M059J (cell line): ENCODE measurements at places on chromosomes 16 and 17. TPM values are rescaled to one million over a fixed set of nuclear protein-coding genes. Genes with fewer than 3 reads are reported as not detected.
A peak's percentile ranks its signal among the peaks of the same experiment; 100 is the strongest.

- DNase-seq, result no peak
Measured at GRCh38 chr16:17261197-17261858, 209.4 kb downstream of the XYLT1 start.

GRCh38 chr16:28951410-28951943, 740 bp downstream of the NFATC2IP start:
- peak; percentile 33 for DNase-seq

DNA sequence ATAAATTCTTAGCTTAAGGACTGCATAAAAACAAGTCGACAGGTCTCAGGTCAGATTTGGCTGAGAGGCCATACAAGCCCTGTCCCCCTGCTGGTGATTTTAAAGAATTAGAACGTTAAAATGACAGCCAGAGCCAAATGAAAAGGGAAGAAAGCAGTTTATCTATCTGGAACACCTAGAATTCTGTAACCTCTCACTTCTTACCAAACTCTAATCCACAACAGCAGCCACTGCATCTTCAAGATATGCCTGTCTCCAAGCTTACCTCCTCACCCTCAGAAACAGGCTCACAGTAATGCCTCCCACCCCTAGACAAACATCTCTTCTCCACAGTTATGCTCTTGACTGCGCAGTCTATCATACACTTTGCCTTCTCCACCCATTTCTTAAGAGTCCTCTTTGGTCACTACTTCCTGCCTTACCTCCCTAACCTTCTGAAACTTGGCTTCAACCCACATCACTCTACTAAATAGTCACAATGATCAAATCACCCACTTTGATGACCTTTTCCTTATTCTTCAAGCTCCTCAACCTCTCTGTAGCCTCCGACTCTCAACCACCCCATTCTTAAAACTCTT, 14.2 kb downstream of the ANKFY1 start:
- DNase-seq, result peak; percentile 40

GRCh38 chr17:28345419-28346198, 10.0 kb downstream of the TNFAIP1 start:
- peak; percentile 15 for DNase-seq

GRCh38 chr17:39939588-39940419, 12.3 kb downstream of the LRRC3C start:
- peak; percentile 76 for DNase-seq

- DNase-seq, result peak; percentile 63
Measured at GRCh38 chr17:65278050-65278819, 141.1 kb downstream of the RGS9 start.

- DNase-seq, result no peak
Measured at GRCh38 chr16:59116744-59117143, 382.6 kb upstream of the GOT2 start.

DNA sequence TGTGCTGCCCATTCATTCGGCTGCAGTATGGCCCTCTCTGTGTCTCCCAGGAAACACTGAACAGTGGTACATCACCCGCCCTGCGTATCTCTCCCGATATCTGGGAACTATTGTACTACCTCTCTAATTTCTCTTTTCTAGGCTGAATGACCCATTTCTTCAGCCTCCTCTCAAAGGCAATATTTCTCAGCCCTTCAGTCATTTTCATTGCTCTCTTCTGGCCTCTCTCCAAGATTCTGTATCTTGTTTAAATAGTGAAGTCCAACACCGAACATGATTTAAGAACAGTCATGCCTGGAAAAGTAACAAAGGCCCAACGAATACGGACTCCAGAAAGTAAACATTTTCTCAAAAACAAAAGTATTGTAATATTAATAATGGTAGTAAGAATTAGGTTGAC, 220.1 kb downstream of the ZFHX3 start:
- DNase-seq, result no peak

GRCh38 chr16:28873543-28874201, 4.6 kb upstream of the ATP2A1 start:
- DNase-seq, result no peak

GRCh38 chr16:3957344-3957980, 76.9 kb upstream of the CREBBP start:
- no peak for DNase-seq

DNA sequence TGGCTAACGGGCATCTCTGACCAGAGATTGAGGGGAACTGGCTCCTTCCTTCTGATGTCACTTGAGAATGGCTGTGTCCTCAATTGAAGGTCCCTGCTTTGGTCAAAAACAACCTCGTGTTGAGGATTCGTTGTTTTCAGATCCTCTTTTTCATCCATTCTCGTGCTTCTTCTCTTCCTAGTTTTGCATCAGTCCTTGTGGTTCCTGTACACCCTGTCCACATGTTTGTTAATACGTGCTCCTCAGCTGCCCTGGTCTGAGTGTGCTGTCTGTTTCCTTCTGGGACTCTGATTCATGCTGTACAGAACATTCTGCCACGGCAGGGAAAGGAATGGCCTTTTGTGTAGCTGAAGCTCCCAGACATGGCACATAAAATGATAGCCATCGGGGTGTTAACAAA, 863.2 kb upstream of the GOT2 start:
- no peak for DNase-seq

GRCh38 chr17:59292174-59292523, 39.3 kb upstream of the YPEL2 start:
- no peak for DNase-seq

- DNase-seq, result peak; percentile 60
Measured at GRCh38 chr16:74999609-75000480, 1.0 kb downstream of the ZNRF1 start.

The WNT9B gene
- not detected in 2 replicates for total RNA-seq

The SEPTIN1 gene
- total RNA-seq, result 0.17 TPM in 1 of 2 replicates, not detected in the other

The COPZ2 gene
- total RNA-seq, result 27.3 and 40.7 TPM in 2 replicates
